Lower lobe of right lung (tissue), 2 donors: ENCODE measurements at places on chromosomes 3 and 15. TPM values are rescaled to one million over a fixed set of nuclear protein-coding genes. Genes with fewer than 3 reads are reported as not detected.
A peak's percentile ranks its signal among the peaks of the same experiment; 100 is the strongest.

- H3K36me3 ChIP-seq: no peaks in the 10 kb centered on the region
- DNase-seq: no peak
- no peaks in the 10 kb centered on the region for H3K4me1 ChIP-seq
- no peak overlapping the region for H3K4me3 ChIP-seq
Observed at GRCh38 chr3:144369129-144369879, 397.7 kb downstream of the DIPK2A start.

GRCh38 chr3:185129083-185129482 is 23.8 kb downstream of the C3orf70 start:
- H3K4me1 ChIP-seq: no peaks in the 10 kb centered on the region
- H3K4me3 ChIP-seq: no peak overlapping the region
- no peaks in the 10 kb centered on the region for H3K27me3 ChIP-seq
- no peak overlapping the region for H3K27ac ChIP-seq
- DNase-seq: no peak

- no peaks in the 10 kb centered on the region for H3K27me3 ChIP-seq
- H3K4me3 ChIP-seq: no peak overlapping the region
- H3K27ac ChIP-seq: no peak overlapping the region
- H3K36me3 ChIP-seq: no peaks in the 10 kb centered on the region
- DNase-seq: no peak
Observed at GRCh38 chr3:115275896-115276295, 128.8 kb upstream of the ZBTB20 start.

- H3K27me3 ChIP-seq: no peaks in the 10 kb centered on the region
- H3K27ac ChIP-seq: no peak overlapping the region
- DNase-seq: no peak
- no peak overlapping the region for H3K4me3 ChIP-seq
Observed at GRCh38 chr3:194732617-194733016, 46.9 kb downstream of the FAM43A start.

- no peak overlapping the region for H3K27ac ChIP-seq
- H3K4me3 ChIP-seq: no peak overlapping the region
- no peak for DNase-seq
- no peaks in the 10 kb centered on the region for H3K4me1 ChIP-seq
Observed at GRCh38 chr3:174397848-174398247, 461.3 kb upstream of the NAALADL2 start.

The CP gene
- total RNA-seq: 48.9 TPM

The CFAP91 gene
- 9.0 TPM for total RNA-seq

GRCh38 chr3:52091586-52092270 is 35.4 kb upstream of the DUSP7 start:
- H3K36me3 ChIP-seq: no peaks in the 10 kb centered on the region
- H3K27me3 ChIP-seq: no peaks in the 10 kb centered on the region
- DNase-seq: peak; percentile 51
- H3K4me1 ChIP-seq: peaks cover 35% of the 10 kb centered on the region

DNA sequence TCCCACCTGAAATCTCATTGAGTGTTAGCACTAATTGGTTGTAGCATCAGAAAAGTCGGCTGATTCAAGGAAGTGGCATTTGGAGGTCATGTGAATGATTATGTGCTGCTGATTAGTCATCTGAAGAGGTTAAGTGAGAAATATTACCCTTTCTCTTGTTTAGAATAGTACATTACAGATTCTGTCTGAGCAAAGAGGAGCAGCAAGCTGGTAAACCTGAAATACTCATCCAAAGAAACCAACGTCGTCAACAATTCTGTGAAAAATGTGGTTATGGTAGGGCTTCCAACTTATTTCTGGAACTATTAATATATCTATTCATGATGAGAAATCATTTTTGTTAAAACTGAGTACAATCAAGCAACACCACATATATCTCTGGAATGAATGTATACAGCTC is 1024.9 kb downstream of the TUSC7 start:
- H3K36me3 ChIP-seq: no peaks in the 10 kb centered on the region
- no peaks in the 10 kb centered on the region for H3K27me3 ChIP-seq
- no peak overlapping the region for H3K4me3 ChIP-seq
- DNase-seq: no peak

DNA sequence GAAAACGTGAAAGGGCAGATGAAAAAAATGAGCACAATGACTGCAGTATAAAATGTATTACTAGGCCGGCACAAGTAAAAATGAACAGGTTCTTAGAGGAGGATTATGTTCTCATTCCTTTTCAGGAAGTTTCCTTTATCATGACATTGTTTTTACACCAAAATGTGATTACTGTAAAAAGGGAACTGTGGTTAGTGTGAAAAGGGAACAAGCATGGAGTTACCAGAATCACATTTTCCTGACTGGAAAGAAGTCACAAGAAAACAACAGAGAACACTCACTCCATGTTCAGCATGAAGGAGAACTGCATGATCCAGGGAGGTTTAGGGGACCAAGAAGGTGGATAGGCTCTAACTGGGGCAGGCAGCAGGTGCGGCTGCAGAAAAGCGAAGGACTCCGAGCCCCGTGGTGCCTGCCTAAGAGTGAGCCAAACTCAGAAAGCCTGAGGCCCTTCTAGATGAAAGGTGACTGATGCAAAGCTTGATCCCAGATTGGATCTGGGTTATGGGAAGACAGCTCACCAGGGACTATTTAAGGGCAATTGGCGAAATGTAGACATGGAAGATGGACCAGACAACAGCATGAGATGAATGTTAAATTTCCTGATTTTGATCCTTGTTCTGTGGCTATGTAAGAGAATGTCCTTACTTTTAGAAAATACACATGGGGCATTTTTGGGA is 77.3 kb downstream of the CCR1 start:
- peak overlapping the region; percentile 51 for H3K27ac ChIP-seq
- H3K36me3 ChIP-seq: no peaks in the 10 kb centered on the region

GRCh38 chr3:194069421-194070219 is 66.3 kb upstream of the HES1 start:
- DNase-seq: no peak
- H3K4me3 ChIP-seq: no peak overlapping the region
- no peak overlapping the region for H3K27ac ChIP-seq
- H3K4me1 ChIP-seq: peaks cover 21% of the 10 kb centered on the region
- no peaks in the 10 kb centered on the region for H3K36me3 ChIP-seq

GRCh38 chr3:164879201-164879600 is 199.1 kb downstream of the SI start:
- no peak overlapping the region for H3K27ac ChIP-seq
- DNase-seq: no peak
- no peaks in the 10 kb centered on the region for H3K4me1 ChIP-seq
- H3K4me3 ChIP-seq: no peak overlapping the region
- no peaks in the 10 kb centered on the region for H3K27me3 ChIP-seq

GRCh38 chr3:179179979-179180759 is 32.0 kb downstream of the PIK3CA start:
- H3K36me3 ChIP-seq: no peaks in the 10 kb centered on the region
- peaks cover 58% of the 10 kb centered on the region for H3K4me1 ChIP-seq
- no peak overlapping the region for H3K4me3 ChIP-seq
- no peaks in the 10 kb centered on the region for H3K27me3 ChIP-seq
- no peak for DNase-seq

The CCDC33 gene
- 5.9 TPM for total RNA-seq
